ENCODE measurements at places on chromosomes 4 and X.

DNA sequence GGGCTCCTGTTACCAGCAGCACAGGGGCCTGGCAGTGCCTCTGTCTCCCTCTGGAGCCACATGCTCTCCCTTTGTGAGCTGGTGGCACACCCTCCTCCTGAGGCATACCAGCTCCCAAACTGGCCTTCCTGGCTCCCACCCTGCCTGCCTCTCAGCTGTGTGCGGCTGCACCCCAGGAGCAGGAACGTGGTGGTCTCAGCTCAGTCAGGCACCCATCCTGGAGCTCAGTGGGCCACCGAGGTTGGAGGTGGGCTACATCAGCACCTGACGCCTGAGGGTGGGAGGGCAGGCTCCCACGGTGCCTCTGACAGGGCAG lies 85.9 kb upstream of the NKX1-1 start:
- DNase-seq: no peak

DNA sequence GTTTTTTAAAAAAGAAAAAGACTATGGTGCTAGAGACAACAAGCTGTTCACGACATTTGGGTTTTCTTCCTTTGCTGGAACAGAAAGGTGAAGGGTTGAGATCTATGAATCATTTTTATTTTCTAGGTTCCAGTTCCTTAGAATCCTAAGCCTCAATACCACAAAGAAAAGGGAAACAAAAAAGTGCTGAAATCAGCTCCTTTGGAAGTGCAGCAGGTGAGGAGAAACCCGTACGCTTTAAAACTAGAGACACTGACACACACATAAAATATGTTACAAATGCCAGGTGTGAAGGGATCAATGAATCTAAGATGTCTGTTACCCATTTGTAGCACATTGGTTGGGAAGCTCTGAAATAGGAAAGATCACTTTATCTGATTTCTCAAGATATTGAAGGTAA lies 125.2 kb downstream of the AREG start:
- DNase-seq: no peak

DNA sequence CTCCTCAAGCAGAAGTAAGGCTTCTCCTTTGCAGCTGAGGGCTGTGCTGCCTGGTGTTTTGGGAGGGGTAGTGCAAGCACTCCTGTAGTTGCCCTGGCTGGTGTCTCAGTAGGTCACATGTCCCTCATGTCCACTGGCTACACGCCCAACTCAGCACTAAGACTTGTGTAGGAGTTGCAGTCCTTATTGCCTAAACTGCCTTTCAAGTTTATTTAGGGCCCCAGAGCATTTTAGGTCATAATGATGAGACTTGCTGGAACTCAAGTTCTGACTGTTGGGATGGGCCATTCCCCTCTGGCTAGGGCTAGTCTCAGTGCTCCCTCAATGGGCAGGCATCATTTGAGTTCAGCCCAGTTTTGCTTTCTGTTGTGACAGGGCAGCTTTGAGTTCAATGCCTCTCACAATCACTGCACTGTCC lies 44.1 kb downstream of the PPM1K start:
- no peak for DNase-seq

DNA sequence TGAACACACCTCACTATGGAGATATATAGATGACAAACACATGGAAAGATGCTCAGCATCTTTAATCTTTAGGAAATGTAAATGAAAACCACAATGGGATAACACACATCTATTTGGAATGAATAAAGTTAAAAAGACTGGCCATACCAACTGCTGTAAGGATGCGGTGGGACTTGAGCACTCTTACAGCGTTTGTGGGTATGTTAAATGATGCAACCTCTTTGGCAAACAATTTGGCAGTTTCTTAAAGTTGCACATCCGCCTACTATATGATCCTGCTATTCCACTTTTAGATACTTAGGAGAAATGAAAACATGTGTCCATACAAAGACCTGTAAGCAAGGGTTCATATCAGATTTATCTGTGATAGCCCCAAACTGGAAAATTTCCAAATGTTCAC lies 50.7 kb downstream of the MRPL1 start:
- no peak for DNase-seq

All from PC-9 (cell line).